ENCODE measurements at places on chromosomes 5 and 9.

GRCh38 chr5:134568761-134569695, 43.6 kb downstream of the JADE2 start:
- DNase-seq, result peak; percentile 85

GRCh38 chr9:90107040-90107725, 502.4 kb downstream of the GADD45G start:
- no peak for DNase-seq

DNA sequence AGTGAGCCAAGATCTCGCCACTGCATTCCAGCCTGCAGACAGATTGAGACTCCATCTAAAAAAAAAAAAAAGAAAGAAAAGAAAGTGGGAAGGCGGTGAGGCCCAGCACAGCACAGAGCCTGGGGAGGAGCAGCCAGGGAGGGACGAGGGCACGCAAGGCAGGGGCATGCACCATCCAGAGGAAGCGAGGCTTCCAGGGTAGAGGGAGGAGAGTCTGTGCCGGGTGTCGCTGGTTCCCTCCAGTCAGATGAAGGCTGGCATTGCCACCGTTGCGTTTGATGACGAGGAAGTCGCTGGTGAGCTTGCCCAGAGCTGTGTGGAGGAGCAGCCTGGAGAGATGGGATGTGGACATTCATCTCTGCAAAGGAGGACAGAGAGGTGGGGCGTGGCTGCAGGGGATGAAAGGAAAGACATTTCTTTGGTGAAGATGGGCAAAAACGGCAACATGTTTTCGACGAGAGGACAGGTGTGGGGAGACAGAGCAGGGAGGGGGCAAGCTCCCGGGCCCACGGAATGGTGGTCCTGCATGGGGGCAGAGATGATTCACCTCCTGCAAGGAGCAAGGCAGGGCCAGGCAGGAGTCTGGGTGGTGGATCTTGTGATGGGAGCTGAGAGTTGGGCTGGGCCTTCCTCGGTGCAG, 18.6 kb upstream of the OLFM1 start:
- DNase-seq, result peak; percentile 38

DNA sequence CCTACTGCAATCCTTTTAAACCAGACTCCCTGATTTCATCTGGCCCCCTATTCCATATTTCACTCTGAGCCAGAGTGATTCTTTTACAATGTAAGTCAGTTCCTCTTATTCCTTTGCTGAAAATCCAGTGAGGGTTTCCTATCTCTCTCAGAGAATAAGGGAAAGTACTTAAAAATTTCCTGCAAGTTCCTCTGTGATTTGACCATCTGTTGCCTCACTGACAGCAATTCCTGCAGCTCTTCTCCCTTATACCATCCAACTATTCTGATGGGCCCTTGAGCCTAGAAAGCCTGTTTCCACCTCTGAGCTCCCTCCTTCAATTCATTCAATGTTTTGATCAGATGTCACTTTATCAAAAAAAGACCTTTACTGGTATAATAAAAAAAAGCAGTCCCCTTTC, 317.1 kb upstream of the CCNH start:
- no peak for DNase-seq

DNA sequence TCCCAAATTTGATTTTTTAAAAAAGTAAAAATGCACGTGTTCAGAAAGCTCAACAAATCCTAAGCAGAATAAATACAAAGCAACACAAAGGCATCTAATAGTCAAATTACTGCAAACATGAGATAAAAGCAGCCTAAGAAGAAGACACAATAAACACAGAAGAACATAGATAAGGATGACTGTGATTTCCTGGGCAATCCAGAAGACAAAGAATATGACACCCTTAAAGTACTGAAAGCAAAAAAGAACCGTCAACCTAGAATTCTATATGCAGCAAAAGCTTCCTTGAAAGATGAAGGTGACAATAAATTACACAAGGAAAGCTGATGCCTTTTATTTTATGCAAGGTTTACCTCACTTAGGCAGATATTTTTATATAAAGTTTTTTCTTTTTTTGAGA, 58.2 kb downstream of the NACC2 start:
- DNase-seq, result no peak

DNA sequence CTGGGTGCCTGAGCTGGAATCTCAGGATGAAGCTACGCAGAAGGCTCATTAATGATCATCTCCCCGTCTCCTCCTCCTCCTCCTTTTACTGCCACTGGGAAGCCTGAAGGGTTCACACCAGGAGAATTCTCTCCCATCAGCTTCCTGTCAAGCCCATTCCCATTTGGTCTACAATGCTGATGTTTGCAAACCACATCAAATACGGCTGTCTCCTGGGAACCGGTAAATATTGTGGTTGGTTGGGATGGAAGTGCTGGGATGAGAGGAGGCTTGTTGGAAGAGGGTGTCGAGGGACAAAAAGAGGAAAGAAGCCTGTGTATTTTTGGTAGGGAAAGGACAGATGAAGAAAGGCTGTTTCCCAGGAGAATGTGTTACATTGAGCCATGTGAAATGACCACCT, 13.2 kb upstream of the S1PR3 start:
- no peak for DNase-seq

- no peak for DNase-seq
Observed at GRCh38 chr5:93708442-93708841, 33.0 kb downstream of the POU5F2 start.

DNA sequence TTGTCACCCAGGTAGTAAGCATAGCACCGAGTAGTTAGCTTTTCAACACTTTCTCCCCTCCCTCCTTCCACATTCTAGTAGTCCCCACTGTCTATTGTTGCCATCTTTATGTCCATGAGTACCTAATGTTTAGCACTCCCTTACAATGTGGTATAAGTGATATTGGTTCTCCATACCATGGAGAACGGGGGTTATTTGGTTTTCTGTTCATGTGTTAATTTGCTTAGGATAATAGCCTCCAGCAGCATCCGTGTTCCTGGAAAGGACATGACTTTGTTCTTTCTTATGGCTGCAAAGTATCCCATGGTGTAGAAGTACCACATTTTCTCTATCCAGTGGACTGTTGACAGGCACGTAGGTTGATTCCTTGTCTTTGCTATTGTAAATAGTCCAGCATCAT, 353.9 kb downstream of the ADGRV1 start:
- no peak for DNase-seq

DNA sequence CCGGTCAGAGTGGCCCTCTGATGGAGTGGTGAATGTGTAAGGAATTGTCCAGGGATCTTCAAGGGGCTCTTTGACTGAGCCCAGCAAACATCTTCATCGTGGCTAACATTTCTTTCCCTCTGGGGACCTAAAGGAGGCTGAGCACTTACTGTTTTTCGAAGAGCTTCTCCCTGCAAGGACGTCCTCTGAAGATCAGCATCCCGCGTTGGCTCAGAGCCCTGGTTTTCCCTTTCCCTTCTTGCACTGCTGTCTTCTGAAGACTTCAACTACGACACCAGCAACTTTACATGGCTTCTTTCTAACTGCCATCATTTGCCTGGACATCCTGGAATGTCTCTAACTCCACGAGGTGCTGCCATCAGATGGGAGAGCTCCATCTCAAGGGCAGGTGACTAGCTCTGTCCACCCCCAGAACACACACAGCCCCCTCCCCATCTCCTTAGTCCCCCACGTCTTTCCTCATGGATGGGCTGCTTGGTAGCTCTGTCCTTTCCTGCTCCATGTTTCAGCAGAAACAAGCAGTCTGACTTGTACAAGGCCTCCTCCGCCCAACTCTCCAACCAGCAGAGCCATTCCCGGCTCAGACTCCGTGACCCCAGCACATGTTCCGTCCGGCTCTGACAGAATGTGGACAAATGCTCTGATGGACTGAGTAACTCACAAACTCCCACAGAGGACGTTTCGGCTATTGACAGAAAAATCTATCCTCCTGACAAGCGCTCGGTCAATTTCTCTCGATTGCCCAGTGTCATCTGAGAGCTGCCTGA, 17.1 kb downstream of the SHB start:
- DNase-seq, result no peak

DNA sequence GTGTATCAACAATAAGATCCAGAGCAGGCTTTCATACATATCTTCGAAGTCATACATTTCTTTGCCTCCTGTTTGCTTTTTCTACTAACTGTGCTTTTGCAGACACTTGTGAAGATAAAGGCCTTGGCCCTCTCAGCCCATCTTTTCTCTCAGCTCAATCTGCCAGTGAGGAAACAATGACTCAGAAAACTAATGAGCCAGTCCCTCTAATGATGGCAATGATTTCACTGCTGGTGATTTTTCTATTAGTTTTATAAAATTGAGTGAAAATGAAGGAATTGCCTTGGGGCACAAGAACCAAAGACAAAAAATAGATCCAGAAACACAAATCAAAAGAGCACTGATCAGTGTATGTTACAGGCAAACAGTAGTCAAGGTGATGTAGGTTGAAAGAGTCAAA, 167.7 kb upstream of the PPP2R2B start:
- no peak for DNase-seq

- DNase-seq, result peak; percentile 80
Observed at GRCh38 chr5:124806373-124807077, 60.1 kb upstream of the ZNF608 start.

DNA sequence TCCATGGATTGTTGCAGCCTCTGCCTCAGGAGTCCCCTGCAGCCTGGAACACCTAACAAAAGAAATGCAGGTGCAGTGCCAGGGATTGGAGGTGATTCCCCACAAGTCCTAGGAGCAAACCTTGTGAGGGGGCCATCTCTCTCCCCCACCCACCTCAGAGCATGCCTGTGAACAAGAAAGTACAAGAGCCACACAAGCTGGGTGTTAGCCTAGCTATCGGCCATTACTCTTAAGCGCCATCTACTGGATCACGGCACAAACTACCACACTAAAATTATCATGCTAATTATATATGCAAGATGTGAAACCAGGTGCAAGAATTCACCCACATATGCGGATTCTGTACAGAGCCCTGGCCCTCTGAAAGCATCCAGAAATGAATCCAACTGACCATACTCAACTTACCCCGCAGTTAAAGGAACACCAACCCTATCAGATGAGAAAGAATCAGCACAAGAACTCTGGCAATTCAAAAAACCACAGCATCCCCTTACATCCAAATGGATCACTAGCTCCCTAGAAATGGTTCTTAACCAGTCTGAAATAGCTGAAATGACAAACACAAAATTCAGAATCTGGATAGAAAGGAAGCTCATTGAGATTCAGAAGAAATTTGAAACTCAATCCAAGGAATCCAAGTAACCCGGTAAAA, 16.5 kb upstream of the PRSS3 start:
- no peak for DNase-seq

- no peak for DNase-seq
Observed at GRCh38 chr5:66987949-66988838, 208.4 kb downstream of the CD180 start.

DNA sequence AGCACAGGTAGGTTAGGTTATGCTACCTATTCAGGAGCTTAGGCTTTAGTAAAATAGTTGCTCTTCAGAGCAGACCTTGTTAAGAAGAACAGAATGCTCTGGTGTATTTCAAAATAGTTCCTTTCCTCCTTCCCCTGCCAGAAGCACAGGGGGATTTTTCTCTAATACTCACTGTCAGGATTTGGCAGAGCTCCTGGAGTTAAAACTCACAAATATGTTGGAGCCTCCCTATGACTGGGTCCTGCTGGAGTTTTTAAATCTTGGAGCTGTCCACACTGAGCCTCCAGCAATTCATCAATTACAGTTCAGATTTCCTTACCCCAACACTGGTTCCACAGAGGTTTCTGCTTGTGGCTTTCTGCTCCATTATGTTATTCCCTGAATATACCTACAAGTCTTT, 1233.8 kb upstream of the WWC1 start:
- DNase-seq, result no peak

DNA sequence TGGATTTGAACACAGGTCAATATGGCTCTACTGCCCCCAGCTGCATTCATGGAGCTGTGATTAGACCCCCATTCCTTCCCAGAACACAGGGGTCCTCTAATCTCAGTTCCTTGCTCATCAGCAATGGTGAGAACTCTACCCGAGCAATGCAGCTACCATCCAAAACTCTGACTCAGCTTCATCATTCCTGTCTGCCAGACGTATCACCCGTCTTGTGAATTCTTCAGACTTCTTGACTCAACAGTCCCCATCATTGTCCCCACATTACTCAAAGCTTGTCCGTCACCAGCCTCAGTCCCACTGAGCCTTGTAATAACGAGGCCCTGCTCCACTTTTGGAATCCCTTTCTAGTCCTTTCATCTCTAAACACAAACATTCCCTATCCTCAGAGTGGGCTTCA, 36.3 kb upstream of the STX17 start:
- DNase-seq, result no peak

DNA sequence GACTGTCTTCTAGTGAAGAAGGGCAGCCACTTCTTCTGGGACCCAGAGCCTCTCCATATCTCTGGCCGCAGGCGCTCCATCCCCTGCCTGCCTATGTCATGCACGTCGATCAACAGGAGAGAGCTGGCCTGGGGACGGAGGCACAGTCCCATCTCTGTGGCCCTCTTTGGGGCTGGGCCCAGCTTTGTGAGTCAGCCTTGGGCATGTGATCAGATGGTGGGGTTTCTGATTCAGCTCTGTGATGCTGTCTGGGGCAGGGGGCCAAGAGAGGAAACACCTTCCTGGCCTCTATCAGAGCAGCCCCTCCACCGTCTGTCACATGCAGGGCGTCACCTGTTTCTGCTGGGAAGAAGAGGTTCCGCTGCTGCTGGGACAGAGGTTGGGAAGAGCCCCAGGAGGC, 72.6 kb downstream of the MVB12B start:
- DNase-seq, result no peak

DNA sequence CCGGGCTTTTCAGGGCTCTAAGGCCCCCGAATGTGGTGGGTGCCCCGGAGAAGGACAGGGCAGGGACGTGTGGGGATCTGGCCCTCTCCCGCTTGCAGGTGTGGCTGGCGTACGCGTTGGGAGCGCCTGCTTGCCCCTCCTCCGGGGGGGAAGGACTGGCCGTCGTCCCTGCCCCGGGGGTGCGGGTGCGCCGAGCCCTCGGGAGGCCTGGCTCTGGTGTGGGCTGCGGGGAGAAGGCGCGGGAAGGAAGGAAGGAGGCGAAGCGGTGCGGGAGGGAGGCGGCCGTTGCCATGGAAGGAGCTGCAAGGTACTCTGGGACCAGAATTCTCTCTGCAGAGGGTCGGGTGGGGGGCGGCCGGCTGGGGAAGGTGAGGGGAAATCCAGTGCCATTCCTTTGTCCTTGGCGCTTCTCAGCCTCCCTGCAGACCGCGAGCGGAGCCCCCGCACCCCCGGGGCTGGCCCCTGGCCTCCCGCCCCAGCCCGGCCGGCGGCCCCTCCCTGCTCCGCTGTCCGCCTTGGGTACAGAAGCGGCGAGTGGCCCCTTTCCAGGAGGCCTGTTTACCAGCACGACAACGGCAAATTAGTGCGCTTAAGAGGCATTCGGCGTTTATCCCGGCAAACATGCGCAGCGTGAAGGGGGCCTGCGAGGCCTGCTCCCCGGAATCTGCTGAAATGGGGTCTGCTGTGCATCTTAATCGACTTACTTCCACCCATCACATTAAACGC, 67.1 kb upstream of the UNC5A start:
- DNase-seq, result no peak

- DNase-seq, result no peak
Observed at GRCh38 chr5:157926977-157927376, 68.0 kb upstream of the CLINT1 start.

- DNase-seq, result peak; percentile 65
Observed at GRCh38 chr5:136087961-136088871, 44.4 kb upstream of the SMAD5 start.

DNA sequence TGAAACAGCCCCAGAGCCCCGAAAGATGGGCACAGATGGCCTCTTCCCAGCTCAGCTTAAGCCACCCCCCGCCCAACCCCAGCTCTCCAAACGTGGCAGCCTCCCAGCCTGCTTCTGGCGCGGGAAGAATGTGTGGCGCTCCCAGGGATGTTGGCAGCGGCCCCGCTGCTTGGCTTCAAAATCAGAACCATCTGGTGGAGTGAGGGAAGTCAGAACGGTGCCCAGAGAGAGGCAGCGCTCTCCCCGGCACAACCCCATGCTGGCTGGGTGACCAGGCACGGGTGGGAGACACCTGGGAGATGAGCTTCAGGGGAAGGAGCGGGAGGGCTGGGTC, 72.7 kb upstream of the ORM1 start:
- DNase-seq, result peak; percentile 85

GRCh38 chr9:121088576-121088975, 13.8 kb downstream of the CNTRL start:
- no peak for DNase-seq

Data from lower lobe of right lung (tissue), 2 donors.